ENCODE measurements at places on chromosomes 6 and 20. TPM values are rescaled to one million over a fixed set of nuclear protein-coding genes. Genes with fewer than 3 reads are reported as not detected.

PNLDC1 gene
- total RNA-seq: not detected

KCNK5 gene
- total RNA-seq: 30.1 TPM

DNA sequence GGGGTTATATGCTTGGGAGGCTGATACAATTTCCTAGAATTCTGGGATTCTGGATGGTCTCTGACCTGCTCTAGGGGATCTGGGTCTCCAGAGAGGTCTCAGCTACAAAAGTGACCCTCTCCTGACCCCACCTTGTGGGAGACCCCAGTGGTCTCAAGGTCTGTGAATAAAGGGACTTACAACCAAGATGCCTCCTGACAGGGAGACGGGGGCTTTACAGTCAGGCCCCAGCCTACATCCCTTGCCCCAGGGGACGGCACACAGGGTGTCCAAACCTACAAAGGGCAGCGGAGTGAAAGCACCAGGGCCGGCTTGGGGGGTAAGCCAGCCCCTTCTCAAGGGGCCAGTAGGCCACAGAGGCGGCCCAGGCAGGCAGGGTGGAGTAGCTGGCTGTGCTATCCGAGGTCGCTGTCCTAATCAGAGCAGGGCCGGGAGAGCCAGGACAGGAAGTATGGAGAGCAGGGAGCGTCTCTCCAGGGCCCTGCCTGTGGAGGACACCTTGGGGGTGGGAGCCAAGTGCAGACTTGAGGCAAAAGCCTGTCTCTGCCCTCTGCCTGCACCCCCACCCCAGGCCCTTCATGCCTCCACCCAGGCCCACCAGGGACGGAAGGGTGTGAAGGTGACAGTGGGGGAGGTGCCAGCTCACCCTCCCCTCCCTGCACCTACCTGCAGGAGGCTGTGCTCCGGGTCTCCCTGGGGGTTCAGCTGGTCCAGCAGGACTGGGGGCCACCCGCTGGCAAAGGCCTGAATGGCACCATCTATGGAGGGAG is 3.5 kb downstream of the GFRA4 start:
- no peak for DNase-seq

BPIFB4 gene
- total RNA-seq: not detected

ENTPD6 gene
- 51.2 TPM for total RNA-seq

MUC21 gene
- total RNA-seq: not detected

GRCh38 chr6:130849594-130849993 is 22.4 kb downstream of the SMLR1 start:
- no peak for DNase-seq

RHAG gene
- 0.07 TPM for total RNA-seq

TOMM6 gene
- 84.2 TPM for total RNA-seq

- DNase-seq: no peak
These were observed 263.2 kb upstream of the RNF217 start for GRCh38 chr6:124699038-124699437.

DNA sequence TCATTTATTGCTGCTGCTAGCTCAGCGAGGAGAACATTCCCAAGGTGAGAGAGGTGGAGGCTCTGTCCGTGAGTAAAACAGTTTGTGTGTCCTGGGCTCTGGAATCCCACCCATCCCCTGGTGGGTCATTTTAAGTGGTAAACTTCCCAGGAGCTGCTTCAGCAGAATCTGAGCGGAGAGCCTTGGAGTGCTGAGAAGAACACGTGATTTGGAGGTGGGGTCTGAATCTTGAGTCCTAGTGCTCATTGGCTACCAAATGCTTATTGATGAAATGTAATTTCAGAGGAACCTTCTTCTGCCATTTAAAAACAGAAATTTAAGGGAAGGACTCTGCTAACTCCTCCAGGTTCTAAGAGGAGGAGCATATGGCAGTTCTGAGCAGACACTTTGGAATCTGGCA is 132.4 kb downstream of the CDH26 start:
- DNase-seq: no peak

GRCh38 chr6:56033401-56033800 is 158.0 kb upstream of the BMP5 start:
- no peak for DNase-seq

DNA sequence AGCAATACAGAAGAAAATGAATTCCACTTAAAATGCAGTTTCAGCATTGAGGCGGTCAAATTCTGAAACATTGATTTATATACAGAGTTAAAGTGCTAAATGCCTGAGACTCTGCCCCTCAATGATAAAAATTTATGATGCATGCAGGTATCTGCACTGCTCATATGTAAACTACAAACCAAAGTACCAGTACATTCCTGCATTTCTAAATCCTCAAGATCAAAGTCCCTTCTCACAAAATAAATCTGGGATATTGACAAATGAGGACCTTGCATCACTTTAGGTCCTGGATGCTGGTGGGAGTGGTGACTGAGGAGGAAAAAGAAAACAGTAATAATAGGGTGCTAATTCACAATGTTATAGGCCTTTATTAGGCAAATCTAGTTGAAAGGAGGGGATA is 101.9 kb downstream of the FIG4 start:
- DNase-seq: no peak

DNA sequence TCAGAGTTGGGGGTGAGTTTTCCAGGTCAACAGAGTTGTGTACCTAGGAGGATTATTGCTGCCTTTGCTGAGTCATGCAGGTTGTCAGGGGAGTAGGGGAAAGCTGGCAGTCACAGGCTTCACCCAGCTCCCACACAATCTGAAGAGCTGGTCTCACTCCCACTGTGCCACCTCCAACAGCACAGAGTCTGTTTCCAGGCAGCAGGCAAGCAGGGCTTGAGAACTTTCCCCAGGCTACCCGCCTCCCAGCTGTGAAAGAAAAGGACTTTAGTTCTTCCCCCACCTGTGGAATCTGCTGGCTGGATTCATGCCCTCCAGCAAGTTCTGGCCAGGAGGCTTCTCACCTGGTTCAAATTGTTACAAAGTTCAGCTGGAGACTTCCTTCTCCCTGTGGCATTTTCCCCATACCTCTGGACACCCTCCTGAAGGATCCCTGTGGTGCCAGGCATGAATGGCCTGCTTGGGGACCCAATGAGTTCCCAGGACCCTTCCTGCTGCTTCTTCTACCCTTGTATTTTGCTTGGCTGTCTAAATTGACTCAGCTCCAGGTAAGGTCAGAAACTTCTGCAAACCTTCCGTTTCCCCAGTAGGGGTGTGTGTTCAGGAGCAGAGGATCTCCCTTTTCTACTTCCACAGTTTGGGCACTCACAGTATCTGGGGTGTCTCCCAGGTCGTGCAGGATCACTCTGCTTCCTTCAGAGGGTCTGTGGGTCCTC is 378.1 kb upstream of the MAN1A1 start:
- DNase-seq: no peak

DNA sequence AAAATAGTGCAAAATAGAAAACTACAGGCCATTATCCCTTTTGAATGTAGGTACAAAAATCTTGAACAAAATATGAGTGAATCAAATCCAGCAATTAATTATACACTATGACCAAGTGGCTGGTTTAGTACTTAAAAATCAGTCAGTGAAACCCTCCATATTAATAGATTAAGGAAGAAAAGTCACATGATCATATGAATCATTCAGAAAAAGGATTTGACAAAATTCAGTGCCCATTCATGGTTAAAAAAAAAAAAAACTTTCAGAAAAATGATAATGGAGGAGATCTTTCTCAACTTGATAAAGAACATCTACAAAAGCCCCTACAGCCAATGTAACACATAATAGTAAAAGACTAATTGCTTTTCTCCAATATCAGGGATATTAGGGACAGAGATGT is 75.0 kb downstream of the FAM120B start:
- no peak for DNase-seq

GRCh38 chr6:13253272-13253671 is 75.1 kb downstream of the TBC1D7 start:
- DNase-seq: no peak

DNA sequence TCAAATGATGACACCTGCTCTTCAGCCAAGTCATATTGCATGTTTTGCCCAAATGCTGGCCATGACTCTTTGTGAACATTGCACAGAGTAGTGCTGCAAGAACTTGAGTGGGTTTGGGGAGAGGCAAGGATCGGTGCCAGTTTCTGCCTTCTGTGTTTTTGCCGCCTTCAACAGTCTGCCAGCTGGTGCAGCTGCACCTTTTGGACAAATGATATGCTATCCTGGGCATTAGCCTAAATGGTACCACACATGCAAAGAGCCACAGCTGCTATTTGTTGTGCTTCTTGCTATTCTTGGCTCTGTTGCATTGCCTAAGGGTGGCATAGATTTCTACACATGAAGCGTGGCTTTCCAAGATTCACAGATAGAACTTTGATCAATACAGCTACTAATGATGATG is 189.0 kb upstream of the CCN2 start:
- no peak for DNase-seq

DNA sequence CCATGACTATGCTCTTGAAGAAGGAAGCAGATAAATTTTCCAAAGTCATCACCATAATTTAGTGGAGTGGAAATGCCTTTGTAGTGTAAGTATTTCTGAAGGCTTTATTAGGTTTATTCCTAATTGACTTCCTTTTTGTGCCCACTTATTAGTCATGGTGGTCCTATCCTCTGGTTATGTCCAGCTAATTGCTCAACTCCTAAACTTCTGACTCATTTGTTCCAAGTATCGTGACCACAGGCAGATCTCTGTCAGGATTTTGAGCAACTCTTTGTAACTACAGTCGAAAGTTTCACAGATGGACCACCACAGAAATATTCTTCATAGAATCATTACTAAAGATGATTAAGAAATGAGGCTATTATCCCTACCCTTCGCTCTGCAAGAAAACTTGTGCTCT is 315.6 kb upstream of the PTCHD4 start:
- DNase-seq: no peak

L3MBTL1 gene
- total RNA-seq: 6.3 TPM

- no peak for DNase-seq
These were observed 253.0 kb downstream of the ARID1B start for GRCh38 chr6:157029980-157030690.

- DNase-seq: no peak
These were observed 64.9 kb downstream of the TNFAIP3 start for GRCh38 chr6:137931849-137932465.

TP53TG5 gene
- not detected for total RNA-seq
